Left cardiac atrium (tissue), 4 donors: ENCODE measurements at places on chromosomes 2 and 18. TPM values are rescaled to one million over a fixed set of nuclear protein-coding genes. Genes with fewer than 3 reads are reported as not detected.

The LYG1 gene
- total RNA-seq = 0.47 TPM

- no peak for DNase-seq
These were observed 84.9 kb downstream of the SOX11 start for GRCh38 chr2:5777131-5777535.

GRCh38 chr2:56262241-56262640 is 78.5 kb downstream of the CCDC85A start:
- no peak for DNase-seq

GRCh38 chr2:6452702-6453481 is 412.8 kb downstream of the CMPK2 start:
- DNase-seq = no peak

- no peak for DNase-seq
These were observed 344.2 kb downstream of the MTX2 start for GRCh38 chr2:176613323-176613987.
